Ovary (tissue), 10 donors: ENCODE measurements at places on chromosomes 4 and X. TPM values are rescaled to one million over a fixed set of nuclear protein-coding genes. Genes with fewer than 3 reads are reported as not detected.

SPANXN3 gene
- total RNA-seq, result not detected

ATXN3L gene
- not detected for total RNA-seq

DNA sequence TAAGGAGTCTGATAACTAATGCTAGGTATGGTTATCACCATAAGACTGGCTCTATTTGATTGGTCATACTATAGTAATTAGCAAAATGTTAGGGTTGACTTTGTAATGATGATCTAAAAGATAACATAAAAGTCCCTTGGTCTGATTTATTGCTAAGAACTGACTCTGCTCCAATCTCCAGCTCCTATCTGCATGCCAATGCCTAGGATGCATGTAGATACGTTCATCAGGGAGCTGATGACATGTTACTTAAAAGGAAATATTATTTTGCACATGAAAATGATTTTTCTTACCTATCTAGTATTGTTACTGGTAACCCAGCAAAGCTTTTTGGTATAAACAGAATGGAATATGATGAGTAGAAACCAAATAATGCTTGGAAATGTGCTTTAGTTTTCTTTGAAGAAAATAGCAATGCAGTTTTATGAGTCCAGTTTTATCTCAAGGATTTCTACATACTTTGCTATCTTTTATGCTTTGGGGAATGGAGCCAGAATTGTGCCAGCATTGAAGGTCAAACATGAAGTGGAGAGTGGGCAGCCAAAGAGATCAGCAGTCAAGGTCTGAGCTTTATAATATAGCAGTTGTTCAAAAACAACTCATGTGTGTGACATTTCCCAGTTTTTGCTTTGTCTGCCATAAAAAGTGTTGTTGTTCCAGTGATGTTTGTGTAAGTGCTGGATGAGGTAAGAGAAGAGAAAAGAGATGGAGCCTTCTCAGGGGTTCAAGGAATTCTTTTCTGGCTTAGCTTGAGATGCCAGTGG, 121.0 kb downstream of the ARHGAP24 start:
- no peak for DNase-seq
- H3K4me3 ChIP-seq, result no peak overlapping the region
- peaks cover 1% of the 10 kb centered on the region for H3K4me1 ChIP-seq
- H3K36me3 ChIP-seq, result no peaks in the 10 kb centered on the region
- H3K27ac ChIP-seq, result no peak overlapping the region

DNA sequence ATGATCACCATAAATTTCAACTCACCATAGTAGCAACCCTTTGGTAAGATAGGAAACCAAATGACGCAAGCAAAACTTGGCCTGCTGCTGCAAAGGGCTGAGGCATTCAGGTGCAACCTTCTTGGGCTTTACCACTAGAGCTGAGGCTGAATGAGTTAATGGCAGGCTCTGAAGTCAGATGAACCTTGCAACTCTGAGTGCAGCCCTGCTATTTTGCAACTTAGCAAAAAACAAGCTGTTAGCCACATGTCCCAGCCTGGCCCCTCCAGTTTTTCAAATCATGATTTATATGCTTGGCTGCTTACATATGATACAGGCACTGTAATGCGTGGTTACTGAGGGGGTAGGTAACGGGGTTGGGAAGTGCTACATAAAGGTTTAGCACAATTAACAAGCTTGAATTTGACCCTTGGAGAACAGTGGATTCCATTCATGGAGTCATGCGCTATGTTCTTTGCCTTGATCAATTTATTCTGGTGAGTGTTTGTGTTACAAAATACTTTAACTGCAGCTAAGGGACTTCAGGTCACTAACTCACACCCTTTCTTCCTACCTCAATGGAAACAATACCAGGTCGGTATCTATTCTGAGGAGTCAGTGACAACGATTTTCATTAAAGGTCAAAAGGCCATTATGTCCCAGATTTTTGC, 80.5 kb upstream of the PPARGC1A start:
- no peaks in the 10 kb centered on the region for H3K36me3 ChIP-seq
- no peaks in the 10 kb centered on the region for H3K4me1 ChIP-seq
- no peaks in the 10 kb centered on the region for H3K27me3 ChIP-seq
- H3K27ac ChIP-seq, result no peak overlapping the region
- no peak for DNase-seq
- no peak overlapping the region for H3K4me3 ChIP-seq

- no peak for DNase-seq
- H3K4me1 ChIP-seq, result no peaks in the 10 kb centered on the region
- no peaks in the 10 kb centered on the region for H3K36me3 ChIP-seq
- no peaks in the 10 kb centered on the region for H3K27me3 ChIP-seq
- no peak overlapping the region for H3K27ac ChIP-seq
- H3K4me3 ChIP-seq, result no peak overlapping the region
Observed at GRCh38 chr4:135724421-135724820, 1522.8 kb upstream of the PABPC4L start.

DNA sequence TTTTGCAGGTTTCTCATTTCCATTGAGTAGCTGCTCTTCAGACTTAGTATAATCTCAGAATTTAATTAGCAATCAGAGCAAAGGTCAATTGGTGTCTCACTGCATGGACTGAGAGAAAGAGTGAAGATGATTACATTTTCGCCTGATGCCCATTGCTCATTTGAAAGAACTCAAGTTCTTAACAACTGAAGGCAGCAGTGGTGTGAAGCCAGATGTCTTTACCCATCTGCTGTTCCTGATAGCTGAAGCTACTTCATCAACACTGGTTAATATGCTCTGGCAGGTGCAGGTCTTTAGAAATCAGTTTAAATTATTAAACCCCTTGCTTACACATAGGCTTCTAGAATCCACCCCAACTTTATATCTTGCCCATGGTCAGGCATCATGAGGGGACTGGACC, 64.5 kb upstream of the FRAS1 start:
- H3K4me3 ChIP-seq, result no peak overlapping the region
- no peak overlapping the region for H3K27ac ChIP-seq
- H3K27me3 ChIP-seq, result no peaks in the 10 kb centered on the region

GRCh38 chr4:151652841-151653547, 107.8 kb downstream of the GATB start:
- no peak overlapping the region for H3K4me3 ChIP-seq
- H3K27ac ChIP-seq, result no peak overlapping the region
- DNase-seq, result no peak
- no peaks in the 10 kb centered on the region for H3K4me1 ChIP-seq
- no peaks in the 10 kb centered on the region for H3K36me3 ChIP-seq
- no peaks in the 10 kb centered on the region for H3K27me3 ChIP-seq
